Fibroblast of skin of left quadriceps (primary cell): ENCODE measurements at places on chromosomes 7 and 10.

GRCh38 chr7:157774495-157774894, 437.7 kb downstream of the DNAJB6 start:
- no peak for DNase-seq

DNA sequence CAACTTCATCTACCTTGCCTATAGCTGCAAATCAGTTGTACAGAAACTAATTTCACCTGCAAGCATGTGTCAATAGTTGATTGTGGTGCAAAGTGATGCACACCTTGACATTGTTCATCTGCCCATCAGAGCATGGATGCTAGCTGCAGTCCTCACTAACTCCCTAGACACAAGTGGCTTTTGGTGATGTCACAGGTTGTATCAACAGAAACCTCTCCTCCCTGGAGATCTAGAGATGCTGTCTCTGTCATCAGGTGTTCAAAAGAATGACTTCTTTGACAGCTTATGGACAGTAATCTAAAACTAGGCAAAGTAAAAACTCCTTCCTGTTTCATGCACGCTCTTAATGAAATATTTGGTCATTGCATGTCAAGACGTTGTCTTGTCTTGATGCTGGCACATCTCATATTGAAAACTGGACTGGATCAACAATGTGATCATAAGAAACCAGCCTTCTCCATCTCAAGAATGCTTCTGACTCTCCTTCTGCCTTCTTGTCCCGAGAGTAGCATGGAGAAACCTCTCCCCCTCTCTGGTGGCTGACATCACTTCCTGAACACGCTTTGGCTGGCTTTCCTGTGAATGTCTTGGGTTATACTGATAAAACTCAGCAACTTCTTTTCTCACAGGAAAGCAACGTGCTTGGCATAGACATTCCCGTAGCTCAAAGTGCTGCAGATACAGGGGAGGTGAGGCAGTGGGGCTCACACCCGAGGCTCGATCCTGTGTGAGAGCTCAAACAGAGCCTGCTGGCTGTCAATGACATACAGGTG, 176.2 kb upstream of the CDCA7L start:
- DNase-seq: no peak

DNA sequence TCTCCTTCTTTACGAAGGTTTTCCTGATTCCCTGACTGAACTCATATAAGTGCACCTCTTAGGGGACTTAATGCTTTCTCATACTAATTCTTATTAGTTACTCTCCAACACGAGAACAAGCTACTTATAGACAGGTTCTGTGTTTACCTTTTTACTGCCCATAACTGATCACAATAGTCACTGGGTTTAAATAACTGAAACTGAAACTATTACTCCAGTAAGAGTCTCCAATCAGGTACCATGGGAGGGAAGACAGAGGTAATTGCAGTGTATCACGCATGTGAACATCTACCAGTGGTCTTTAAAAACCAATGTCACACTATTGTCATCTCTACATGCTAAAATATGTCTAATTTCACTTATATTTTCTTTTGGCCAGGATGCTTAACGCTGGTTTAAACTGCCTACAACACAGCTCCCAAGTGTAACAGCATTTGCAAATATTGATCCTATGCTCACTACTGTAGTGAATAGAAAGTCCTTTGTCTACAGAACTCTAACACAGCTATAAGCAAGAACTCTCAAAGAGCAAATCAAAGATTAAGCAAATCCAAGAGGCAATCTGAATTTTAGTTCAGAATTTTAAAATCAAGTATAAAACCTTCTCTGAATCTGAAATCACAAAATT, 3.6 kb downstream of the GDI2 start:
- DNase-seq: no peak

DNA sequence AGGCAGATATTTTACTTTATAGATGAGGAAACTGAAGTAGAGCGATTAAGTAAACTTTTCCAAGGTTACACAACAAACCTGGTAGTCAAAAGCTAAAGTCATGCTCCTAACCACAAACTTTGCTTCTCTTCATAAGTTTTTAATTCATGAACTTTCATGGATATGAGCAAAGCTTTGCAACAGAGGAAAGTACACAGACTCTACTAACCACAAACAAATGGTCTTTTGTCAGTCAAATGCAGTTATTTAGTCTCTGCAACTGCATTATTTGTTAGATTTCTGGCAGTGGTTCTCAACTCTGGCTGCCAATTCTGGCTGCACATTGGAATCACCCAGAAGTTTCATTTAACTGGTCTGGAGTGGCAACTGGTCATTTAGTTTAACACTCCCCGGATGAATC, 140.6 kb upstream of the TMEM168 start:
- DNase-seq: peak; percentile 54

- DNase-seq: peak; percentile 35
These were observed 398.9 kb downstream of the PHTF2 start for GRCh38 chr7:78197447-78197846.

DNA sequence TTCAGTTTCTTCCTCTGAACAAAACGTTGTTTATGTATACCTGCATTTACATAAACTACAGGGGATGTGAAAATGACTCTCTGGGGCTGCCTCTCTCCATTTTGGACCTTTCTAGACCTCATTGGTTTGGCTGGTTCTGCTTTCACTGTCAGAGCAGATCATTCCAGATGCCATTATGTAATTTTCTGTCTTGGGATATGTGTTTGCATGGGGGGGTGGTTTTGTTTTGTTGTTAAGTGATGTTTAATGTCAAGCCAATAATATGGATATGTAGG, 172.4 kb downstream of the LRRC4 start:
- no peak for DNase-seq

DNA sequence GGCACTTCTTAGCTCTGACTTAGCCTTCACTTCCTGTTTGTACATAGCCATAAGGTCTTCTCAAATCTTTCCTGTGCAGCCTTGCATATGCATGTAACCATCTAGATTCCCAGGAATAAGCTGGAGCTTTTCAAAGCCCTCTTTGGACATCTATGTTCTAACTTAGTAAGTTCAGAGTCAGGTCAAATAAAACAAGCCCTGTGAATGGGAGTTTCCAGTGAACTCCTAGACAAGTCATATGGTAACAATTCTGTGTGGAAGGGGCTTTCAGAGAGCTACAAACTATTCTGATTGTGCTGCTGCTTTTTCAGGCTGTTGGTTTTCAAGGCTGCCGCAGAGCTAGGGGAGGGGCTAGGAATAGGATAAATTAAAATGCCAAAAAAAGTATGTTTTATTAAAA, 208.4 kb upstream of the AKR1E2 start:
- no peak for DNase-seq

DNA sequence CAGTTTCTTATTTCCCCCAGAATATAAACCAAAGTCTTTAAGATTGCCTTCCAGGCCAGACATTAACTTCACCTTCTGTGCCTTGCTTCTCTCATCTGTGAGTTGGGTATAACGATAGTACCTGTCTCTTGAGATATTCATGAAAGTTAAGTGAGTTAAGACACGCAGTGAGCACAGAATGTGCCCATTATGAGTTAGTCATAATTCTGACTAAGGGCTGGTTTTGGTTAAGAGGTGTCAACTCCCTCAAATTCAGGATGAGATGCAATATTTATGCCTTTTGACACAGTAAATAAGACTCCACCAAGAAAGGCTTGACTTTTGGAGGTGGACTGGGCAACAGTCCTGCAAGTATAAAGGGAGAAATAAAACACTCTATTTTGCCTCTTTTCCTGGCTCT, 528.7 kb upstream of the IGFBP3 start:
- no peak for DNase-seq

DNA sequence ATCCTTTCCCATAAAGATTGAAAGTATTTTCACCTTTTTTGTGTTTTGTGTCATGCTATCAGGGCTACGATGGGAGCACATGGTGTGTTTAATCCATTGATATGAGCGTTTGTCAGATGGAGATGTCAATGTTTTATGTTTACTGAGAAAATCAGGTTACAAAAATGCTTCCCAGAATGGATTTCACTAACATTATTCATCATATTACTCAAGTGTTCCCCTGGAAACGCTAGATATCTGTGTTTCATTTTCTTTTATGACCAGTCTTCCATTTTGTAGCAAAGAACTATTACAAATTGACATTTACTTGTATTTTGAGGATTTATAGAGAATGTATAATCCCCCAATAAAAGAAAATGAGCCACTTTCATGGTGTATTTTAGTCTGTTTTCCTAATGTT, 293.5 kb upstream of the AKR1E2 start:
- peak; percentile 78 for DNase-seq

DNA sequence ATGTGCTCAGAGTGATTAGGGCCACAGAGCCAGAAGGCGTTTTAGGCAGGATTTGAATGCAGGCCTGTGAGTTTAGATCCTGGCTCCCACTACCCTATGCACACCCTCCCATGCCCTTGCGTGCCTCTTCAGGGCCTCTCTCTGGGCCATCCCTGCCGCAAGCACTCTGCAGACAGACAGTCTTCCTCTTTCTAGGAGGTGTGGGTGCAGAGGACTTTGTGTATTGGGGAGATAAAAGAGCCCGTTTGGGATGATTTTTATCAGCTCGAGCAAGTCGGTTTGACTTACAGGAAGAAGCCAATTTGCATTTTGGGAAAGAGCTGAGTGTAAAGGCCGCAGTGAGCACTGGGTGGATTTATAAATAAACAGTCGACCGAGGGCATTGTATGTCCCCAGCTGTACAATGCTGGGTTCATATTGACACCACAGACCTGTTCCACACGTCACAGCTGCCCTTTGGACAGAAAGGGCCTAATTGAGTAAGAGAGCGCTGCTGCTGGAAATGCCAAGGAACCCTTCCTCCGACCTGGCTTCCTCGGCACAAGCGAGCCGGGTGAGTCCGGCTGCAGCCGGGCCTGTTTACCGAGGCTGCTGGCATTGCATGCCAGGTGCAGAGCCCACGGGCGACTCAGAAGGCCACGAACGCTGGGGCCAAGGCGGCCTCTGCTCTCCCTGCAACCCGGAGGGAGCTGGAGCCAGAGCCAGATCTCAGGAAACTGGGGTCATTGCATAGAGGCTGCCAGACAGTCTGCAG, 25.1 kb downstream of the ZMIZ1 start:
- DNase-seq: no peak
